ENCODE measurements at places on chromosomes 7 and 10. TPM values are rescaled to one million over a fixed set of nuclear protein-coding genes. Genes with fewer than 3 reads are reported as not detected.

Gene ZNF804B
- not detected for total RNA-seq

Gene JAZF1
- 10.5 TPM for total RNA-seq

Gene SEC61G
- 398 TPM for total RNA-seq

Gene PGAM2
- not detected for total RNA-seq

Gene ADRB1
- total RNA-seq, result not detected

Gene PTN
- 6.7 TPM for total RNA-seq

Gene AZGP1
- 2.1 TPM for total RNA-seq

Gene NEUROD6
- not detected for total RNA-seq

Gene CRPPA
- 1.5 TPM for total RNA-seq

Gene PHYHIPL
- total RNA-seq, result not detected

Gene CALHM1
- total RNA-seq, result not detected

Gene PARD3
- 19.7 TPM for total RNA-seq

Gene PAPOLB
- total RNA-seq, result 0.24 TPM

Gene CD36
- total RNA-seq, result 60.9 TPM

Gene AMPH
- 6.3 TPM for total RNA-seq

Gene LIPF
- total RNA-seq, result not detected

Gene XRCC2
- 0.20 TPM for total RNA-seq

Gene OPN1SW
- not detected for total RNA-seq

Gene KCP
- not detected for total RNA-seq

Gene SYT15
- under 0.01 TPM for total RNA-seq

Gene SDK1
- 0.44 TPM for total RNA-seq

Gene GIMAP5
- total RNA-seq, result 1.4 TPM

Gene TFR2
- total RNA-seq, result not detected

Gene GPNMB
- 209 TPM for total RNA-seq

Gene WIPF3
- total RNA-seq, result not detected

Gene EVX1
- total RNA-seq, result 0.50 TPM

Gene GNG11
- 48.0 TPM for total RNA-seq

Gene SAMD9
- total RNA-seq, result 9.7 TPM

Gene FKBP6
- not detected for total RNA-seq

Gene CABCOCO1
- not detected for total RNA-seq

Gene VPS37D
- total RNA-seq, result 3.1 TPM

Gene GHRHR
- total RNA-seq, result not detected

Gene ARHGAP19
- total RNA-seq, result 6.4 TPM

Gene HOXA10
- not detected for total RNA-seq

Gene HOXA13
- total RNA-seq, result not detected

Gene ZMIZ1
- total RNA-seq, result 44.5 TPM

Gene ITPRID1
- total RNA-seq, result not detected

Gene DOCK4
- 6.3 TPM for total RNA-seq

Measured in cardiac ventricle fibroblast (primary cell).